Renal pelvis (tissue), 12 donors: ENCODE measurements at places on chromosomes 1 and 21. TPM values are rescaled to one million over a fixed set of nuclear protein-coding genes. Genes with fewer than 3 reads are reported as not detected.

DNA sequence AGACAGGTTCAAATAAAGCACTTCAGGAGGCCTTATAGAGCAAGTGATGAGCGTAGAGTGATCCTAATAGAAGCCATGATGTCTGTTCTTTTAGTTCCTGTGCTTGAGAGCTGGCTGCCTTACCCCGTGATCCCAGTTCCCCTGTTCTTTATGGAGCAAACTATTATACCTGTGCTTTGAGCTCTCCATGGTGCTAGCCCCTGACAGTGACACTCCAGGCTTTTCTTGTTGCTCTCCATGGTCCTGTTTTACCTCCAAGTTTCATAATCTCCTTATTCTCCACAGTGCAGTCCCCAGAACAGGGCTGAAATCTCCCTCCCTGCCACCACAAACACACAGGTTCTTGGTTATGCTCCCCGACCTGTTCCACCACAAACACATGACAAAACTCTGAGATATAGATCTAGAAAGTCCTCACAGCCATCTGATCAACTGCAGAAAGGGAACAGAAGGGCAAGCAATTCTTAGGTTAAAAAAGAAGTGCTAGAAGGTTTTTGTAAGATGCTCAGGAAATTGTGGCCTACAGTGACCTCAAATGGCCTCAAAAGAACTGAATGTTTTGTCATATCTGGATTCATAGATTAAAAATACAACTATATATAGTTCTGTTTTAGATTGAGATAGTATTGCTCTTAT lies 6.0 kb downstream of the CADM3 start:
- peak; percentile 89 for DNase-seq

- no peak for DNase-seq
These were observed 18.9 kb downstream of the EPB41 start for GRCh38 chr1:28933277-28933676.

DNA sequence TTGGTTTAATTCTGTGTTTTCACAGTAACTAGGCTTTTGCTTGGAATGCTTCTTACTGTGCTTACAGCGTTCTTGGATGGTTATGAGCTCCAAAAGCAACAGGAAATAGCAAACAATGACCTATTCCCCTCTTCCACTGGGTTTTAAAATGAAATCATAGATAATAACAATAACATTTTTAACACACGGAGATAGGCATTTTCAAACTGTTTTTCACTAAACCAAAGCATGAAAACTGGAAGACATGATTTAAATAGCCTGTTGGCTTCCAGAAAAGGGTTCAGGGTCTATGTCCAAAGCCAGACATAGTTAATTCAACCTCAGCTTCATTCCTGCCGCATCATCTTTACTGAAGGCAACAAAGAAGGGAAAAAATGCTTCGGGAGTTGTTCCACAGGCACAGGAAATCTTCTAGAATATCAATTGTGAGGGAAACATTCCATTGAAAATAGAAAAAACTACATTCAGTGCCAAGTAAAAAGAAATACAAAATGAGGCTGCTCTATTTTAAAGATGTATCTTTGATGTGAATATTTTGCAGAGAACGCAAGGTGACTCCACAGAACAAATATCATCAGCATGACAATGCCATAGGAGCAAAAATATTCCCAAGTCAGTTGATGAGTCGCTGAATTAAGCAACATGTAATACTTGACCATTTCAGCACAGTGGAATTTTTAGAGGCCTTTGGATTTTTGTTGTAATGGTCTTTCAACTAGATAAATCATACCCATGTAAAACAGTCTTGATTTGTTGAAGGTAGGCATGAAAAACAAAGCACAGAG lies 80.7 kb downstream of the NID1 start:
- peak; percentile 67 for DNase-seq

DNA sequence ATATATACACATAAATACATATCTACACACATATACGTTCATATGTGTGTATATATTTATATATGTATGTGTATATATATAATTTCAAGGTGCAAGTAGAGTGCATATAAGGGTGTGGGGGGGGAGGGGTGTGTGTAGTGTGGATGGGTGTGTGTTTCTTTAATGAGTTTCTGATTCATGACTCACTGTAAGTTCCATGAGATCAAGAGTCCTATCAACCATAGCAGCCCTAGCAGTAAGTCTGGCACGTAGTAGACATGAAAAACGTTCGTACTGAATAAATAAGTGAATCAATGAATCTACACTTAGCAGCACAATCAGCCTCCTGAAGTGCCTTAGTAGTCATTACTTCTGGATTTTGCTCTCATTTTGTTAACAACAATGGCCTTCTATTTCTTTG lies 61.9 kb upstream of the KRTAP11-1 start:
- no peak for DNase-seq

DNA sequence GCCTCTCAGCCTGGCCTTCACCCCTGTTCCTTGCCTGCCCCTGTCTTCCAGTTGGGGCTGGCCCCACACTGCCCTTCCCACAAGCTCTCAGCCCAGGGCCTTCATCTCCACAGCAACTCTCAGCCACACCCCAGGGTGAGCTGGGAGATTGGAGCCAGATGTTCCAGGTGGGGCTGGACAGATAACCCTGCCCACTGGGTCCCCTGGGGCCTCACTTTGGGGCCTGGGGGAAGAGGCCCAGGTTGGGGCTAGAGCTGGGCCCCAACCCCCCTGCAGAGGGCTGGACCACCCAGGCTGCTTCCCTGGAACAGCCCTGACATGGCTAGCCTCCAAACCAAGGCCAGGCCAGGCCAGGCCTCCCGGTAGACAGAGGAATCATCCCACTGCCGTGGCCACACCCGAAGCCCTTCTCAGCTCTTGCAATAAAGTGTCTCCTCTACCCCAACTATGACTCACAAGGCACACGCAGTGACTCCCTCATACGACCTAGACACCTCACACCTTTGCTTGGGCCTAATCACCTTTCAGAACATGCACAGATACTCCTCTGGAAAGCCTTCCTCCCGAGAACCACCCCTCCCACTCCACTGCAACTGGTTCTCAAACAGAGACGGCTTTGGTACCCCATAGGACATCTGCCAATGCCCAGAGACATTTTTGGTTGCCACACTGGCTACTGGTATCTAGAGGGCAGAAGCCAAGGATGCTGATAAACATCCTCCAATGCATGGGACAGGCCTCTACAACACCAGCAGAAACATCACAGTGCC lies 22.2 kb downstream of the SLC2A1 start:
- DNase-seq: no peak

HTR6 gene
- polyA plus RNA-seq: 2.7 TPM

GPR89A gene
- polyA plus RNA-seq: 39.7 TPM

- DNase-seq: no peak
These were observed 32.2 kb upstream of the LRRC7 start for GRCh38 chr1:69535490-69535889.

TAS1R1 gene
- polyA plus RNA-seq: 0.21 TPM

XCL2 gene
- polyA plus RNA-seq: not detected

- DNase-seq: peak; percentile 80
These were observed 226.8 kb downstream of the LMX1A start for GRCh38 chr1:165129568-165130164.

- peak; percentile 71 for DNase-seq
These were observed 59.9 kb downstream of the WNT9A start for GRCh38 chr1:227887697-227888403.

RPL11 gene
- 2,047 TPM for polyA plus RNA-seq
